Astrocyte of the spinal cord (primary cell): ENCODE measurements at places on chromosomes 12 and 14.

- DNase-seq, result no peak
These were observed 253.6 kb downstream of the ZFP36L1 start for GRCh38 chr14:68539241-68539737.

- DNase-seq, result no peak
These were observed 263.4 kb downstream of the CCDC91 start for GRCh38 chr12:28453686-28454085.

GRCh38 chr12:12456637-12457036 is 99.8 kb downstream of the BORCS5 start:
- DNase-seq, result peak; percentile 42

DNA sequence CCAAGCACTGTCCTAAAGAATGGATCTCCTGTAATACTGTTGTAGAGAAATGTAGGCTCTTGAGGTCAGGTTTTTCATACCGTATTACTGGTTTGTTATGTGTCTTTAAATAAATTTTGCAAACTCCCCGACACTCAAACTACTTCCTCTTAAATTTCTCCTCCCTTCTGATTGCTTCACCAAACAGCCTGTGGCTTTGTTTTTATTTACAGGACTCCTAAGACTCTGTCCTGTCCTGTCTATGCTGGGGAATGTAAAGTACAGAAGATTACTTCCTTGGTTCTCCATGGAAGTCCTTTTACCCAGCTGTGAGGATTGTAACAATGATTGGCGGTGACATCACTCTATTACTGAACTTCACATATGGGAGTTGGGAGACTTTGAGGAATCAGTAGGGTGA is 873.5 kb downstream of the DIO2 start:
- no peak for DNase-seq
